ENCODE measurements at places on chromosomes 16 and 17.

GRCh38 chr16:67828651-67829050, 13.5 kb upstream of the THAP11 start:
- no peak for DNase-seq

GRCh38 chr17:28270055-28270454, 48.9 kb upstream of the TMEM97 start:
- no peak for DNase-seq

GRCh38 chr17:43457362-43457692, 26.4 kb upstream of the DHX8 start:
- no peak for DNase-seq

- DNase-seq, result no peak
These were observed 215.4 kb downstream of the CHD9NB start for GRCh38 chr16:52837251-52837650.

- no peak for DNase-seq
These were observed 11.4 kb upstream of the MRPS23 start for GRCh38 chr17:57861000-57861789.

DNA sequence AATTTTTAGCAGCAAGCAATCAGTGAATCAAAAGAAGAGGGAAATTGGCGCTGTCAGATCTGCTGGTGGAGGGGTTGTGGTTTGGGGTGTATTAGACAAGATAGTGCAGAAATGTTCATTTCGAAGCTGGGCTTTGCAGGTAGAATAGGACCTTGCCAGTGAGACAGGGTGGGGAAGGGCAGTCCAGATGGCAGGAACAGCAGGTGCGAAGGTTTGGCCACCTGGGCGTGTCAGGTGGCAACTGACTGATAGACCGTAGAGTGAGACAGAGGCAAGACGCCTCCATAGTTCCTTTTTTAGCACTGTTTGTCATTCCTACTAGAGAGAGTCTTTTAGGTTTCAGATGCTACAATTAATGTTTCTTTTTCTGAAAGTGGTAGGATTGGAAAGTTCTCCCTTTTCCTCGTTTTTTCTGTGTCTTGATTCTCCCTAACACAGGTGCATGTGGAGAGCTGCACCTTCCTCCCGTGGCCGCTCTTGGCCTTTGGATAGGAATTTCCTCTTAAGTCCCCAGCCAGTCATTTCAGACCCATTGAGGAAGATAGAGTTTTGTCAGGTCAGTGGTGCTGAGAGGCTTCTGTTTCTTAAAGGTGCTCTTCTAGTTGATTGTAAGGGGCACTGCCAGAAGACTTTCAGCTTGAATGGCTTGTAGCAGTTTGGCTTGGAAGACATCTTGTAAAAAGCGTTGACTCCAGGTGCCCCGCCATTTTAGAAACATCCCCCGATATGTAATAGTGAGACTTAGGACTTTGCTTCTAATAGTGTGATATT, 315.6 kb downstream of the SNX29 start:
- no peak for DNase-seq

DNA sequence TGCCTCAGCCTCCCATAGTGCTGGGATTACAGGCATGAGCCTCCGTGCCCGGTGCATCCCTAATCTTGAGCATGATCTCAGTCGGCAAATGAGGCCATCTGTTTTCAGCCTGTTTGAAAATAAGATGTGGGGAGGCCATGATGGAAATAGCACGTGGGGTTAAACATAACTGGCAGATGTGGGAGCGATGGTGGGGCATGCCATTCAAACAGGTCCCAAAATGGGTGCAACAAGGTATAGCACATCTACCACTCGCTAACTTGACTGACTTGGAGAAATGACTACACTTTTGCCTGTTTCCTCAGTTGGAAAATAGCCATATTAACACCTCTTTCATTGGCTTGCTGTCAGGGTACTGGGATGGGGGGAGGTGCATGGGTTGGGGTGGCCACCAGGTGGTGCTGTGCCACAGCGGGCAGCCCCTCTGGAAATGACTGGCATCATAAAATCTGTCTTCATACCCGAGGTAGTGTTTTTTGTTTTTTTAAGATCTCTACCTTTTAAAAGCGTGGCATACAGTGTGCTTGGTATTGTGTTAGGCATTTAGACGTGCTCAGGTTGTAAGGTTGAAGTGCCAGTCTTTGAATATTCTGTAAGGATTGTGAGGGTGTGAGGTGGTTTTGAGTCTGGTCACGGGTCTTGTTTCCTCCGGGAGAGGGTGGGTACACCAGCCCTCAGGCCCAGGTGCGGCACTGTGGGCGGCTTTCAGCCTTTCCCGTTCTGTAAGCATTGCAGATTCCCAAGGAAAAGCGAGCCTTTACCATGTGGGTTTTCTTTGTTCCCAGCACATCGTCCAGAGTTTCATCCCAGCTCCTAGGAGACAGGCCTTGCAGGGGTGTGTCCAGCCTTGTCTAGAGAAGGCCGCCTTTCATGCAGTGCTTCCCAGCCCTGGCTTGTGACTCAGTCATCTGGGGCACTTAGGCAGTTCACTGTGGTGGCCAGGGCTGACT, 2.9 kb upstream of the TTYH2 start:
- DNase-seq, result peak; percentile 78

DNA sequence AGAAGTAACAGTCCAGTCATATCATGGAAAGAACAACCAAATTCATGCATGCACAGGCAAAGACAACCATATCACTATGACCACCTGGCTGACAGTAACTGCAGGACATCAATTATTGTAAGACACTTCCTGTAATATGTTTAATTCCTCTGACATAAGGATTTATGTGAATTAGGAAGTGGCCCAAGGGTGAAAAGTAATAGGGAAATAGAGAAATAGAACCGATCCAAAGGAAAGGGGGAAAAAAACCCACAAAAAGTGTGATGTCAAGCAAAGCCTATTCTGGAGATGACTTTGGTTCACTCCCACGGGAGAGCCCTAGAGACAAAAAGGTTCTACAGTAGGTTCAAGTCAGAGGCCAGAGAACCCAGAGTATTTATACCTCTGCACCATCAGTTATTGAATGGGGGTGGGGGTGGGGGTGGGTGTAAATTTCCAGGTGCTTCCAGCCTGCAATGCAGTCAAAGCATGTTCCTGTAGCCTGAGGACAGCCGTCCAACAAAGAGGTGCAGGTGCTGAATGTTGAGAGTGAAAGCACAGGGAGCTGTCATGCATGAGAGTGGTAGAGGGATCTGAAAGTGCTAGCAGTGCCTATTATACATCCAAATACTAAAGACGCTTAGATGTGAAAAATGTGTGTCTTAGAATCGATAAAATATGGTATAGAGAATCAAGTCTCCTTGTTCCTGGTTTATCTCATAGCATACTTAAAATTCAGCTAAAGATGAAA, 95.6 kb upstream of the HLF start:
- no peak for DNase-seq

DNA sequence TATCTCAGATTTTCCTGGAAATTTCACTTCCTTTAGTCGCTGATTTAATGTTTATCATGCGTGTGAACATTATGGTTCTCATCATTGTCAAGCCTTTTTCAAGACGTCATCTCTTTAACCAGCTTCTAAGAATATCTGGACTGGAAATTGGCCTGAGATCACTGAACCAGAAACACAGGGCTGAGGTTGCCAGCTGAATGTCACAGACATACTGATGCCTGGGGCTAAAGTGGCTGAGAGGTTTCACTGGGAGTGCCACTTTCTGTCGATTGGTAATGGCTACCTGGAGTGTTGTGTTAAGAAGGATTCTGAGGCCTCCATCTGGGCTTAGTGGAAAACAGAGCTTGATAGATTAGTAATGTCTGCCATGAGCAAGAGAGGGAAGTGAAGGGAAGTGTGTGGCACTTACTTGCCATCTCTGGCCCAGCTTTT, 54.2 kb downstream of the CRISPLD2 start:
- DNase-seq, result no peak

- no peak for DNase-seq
These were observed 5.5 kb downstream of the NME3 start for GRCh38 chr16:1765826-1766225.

GRCh38 chr17:9587969-9588656, 11.7 kb downstream of the CFAP52 start:
- DNase-seq, result no peak

- no peak for DNase-seq
These were observed 67.3 kb upstream of the CACNG3 start for GRCh38 chr16:24188751-24189318.

GRCh38 chr17:75906143-75906884, 1.6 kb upstream of the MRPL38 start:
- DNase-seq, result no peak

DNA sequence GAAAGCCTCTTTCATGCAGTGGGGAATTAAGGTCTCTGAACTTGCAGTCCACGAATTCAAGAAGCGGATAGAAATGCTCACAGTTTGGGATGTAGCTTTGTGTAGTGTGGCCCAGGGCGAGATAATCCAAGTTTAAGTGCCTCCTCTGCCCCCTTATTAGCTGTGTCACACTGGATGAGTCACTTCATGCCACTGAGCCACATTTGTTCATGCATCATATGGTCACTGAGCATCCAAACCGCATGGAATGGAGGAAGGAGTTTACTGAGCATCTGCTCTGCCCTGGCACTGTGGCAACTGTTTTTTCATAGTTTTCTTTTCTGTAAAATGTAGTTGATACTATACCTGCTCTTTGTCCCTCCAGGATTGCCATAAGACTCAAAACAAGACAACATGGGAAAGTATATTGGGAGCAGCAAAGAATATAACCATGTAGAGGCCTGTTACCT, 15.1 kb upstream of the DHX8 start:
- DNase-seq, result no peak

- DNase-seq, result no peak
These were observed 4.7 kb upstream of the RFFL start for GRCh38 chr17:35068249-35068648.

DNA sequence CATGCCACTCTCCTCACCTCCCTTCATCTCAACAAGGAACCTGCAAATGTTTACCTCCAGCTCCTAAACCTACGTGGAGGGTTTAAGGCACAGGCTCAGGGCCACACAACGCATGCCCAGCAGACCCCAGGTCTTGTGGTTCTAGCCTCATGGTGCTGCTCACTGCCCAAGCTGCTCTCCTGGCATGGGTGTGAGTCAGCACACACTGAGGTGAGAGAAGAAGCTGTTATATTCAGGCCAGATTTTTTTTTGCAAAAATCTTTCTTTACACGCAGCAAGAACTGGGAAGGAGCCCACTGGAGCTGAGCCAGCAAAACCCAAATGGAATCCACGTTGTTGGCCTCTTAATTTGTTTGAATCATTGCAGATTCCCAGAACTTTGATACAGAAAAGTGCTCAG, 5.5 kb upstream of the C16orf96 start:
- no peak for DNase-seq

DNA sequence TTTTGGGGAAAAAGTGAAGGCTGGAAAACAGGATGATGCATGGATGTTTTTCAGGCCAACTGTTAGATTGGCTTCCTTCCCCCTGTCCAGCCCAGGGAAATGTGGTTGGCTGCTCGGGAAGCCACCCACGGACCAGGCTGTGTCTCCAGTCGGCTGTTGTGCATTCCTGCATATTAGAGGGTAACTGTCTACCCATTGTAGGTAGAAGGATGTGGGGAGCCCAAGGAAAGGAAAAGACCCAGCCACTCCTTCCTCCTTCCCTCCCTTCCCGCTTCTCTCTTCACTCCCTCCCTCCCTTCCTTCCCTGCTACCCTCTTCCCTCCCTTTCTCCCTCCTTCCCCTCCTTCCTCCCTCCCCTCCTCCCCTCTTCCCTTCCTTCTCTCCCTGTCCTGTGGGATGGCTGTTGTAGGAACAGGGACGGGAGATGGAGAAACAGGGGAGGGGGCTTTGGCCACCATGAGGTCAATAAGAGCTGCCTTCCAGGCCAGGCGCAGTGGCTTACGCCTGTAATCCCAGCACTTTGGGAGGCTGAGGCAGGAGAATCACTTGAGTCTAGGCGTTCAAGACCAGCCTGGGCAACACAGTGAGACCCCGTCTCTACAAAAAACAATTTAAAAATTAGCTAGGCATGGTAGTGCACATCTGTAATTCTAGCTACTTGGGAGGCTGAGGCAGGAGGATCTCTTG, 16.9 kb downstream of the SYT17 start:
- no peak for DNase-seq

DNA sequence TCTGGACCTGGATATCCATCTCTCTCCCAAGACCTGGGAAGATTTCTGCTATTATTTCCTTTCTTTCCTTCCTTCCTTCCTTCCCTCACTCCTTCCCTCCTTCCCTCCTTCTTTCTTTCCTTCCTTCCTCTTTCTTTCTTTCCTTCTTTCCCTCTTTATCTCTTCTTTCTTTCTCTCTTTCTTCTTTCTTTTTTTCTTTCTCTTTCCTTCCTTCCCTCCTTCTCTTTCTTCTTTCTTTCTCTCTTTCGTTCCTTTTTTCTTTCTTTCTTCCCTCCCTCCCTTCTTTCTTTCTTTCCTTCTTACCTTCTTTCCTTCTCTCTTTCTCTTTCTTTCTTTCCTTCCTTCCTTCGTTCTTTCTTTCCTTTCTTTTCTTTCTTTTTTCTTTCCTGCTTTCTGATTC, 37.8 kb upstream of the N4BP1 start:
- DNase-seq, result no peak

GRCh38 chr17:48250949-48251348, 143.4 kb downstream of the SNX11 start:
- no peak for DNase-seq

DNA sequence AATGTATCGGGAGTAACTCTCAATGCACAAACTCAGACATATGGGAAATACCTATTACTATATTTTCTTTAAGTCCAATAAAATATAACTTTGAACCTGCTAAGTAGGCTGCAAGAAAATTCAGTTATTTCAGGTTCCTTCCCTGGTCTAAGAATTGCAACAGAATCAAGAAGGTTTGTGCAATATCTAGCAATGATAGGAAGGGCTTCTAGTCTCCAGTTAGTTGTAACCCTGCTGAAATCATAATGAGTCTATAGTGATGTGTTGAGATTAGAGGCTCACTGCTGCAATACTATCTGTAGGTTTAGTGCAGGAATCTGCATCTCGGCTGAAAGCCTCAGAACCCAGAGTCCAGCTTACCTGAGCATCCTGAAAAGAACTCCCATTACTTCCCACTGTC, 110.5 kb downstream of the PMP22 start:
- no peak for DNase-seq

GRCh38 chr17:8146381-8147140, 5.6 kb downstream of the PER1 start:
- DNase-seq, result no peak

- no peak for DNase-seq
These were observed 55.1 kb downstream of the EMP2 start for GRCh38 chr16:10525214-10525825.

DNA sequence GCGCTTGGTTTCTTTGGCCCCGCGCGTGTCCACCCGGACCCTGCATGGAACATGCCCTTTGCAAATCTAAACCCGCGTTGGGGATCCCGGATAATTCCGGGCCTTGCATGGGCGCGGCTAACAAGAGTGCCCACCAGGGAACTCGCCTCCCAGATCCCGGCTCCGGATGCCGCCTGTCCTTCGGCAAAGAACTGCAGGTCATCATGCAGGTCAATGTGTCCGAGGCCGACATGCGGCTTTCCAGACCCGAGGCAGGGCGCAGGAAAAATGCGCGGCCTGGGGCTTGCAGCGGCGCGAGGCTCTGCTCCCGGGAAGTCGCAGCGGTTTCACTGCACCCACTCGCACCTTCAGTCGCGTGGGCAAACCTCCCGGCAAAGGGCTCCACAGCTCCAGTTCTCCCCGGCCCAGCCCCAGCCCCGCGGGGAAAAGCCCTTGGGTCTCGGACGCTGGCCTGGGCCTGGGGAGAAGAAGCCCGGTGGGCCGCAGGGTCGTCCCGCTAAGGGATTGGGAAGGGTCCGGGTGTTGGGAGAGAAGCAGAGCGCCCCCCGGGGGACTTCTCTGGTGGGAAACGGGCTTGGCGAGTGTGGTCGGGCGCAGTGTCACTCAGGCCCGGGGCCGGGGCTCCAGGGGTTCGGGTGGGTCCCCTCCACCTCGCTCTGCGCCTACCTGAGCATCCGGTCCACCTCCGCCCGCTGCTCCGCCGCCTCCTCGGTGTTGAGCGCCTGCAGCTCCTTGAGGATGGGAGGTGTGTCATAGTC, 805 bp downstream of the HNF1B start:
- DNase-seq, result no peak
